CD4-positive, alpha-beta T cell treated with Interferon alpha-2 for 1 hour (primary cell): ENCODE measurements at places on chromosomes 4 and X.
A peak's percentile ranks its signal among the peaks of the same experiment; 100 is the strongest.

- DNase-seq, result no peak
These were observed 203.0 kb downstream of the MAB21L2 start for GRCh38 chr4:150784939-150785338.

DNA sequence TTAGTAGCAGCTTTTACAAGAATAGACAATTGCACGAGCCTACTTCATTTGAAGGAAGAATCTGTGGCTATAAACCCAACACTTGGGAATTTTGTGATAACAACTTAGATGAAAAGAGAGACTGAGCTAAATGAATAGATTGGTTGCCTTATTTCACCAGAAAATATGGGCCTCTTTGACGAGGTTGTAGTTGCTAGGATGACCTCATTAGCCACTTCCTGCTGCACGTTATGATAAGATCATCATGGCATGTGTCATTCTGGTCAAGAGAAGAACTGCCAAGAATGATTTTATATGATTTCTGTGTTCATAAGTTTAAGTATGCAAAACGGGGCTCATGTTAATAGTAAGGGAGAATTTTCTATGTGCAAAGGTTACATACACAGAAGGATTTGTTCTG lies 321.9 kb upstream of the GIMD1 start:
- no peak for DNase-seq

- no peak for DNase-seq
These were observed 14.4 kb downstream of the TXK start for GRCh38 chr4:48119646-48120045.

DNA sequence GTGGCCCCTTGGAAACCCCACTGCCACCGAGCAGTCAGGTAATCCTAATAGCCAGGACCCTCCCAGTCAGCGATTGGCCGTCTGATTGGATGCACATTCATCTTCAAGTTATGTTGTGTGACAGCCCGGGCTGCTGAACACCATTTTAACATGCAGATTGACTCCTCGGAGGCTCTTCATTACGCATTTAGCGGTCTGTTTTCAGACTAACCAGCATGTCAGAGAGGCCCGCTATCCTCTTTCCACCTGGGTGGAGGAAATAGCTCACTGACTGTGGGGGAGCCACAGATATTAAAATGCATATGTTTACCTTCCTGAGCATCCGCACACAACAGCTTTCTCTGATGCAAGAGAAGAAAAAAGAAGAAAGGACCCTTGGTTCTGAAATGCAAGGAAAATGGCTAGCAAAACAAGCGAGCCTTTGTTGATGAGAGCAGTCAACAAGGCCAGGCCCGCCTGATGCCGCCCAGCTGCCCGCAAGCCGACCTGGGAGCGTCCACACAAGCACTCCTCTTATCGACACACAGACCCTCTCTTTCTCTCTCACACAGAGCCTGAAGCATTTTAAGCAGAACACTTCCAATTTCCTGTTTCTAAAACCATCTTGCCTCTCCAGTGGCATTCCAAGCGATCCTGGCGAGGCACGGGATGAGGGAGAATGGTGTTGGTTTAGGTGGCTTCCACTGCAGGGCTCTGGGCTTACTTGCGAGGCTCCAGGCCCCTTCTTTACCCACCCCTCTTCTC lies 118.3 kb downstream of the MGST2 start:
- no peak for DNase-seq

- no peak for DNase-seq
These were observed 26.1 kb downstream of the LAMTOR3 start for GRCh38 chr4:99868126-99868596.

DNA sequence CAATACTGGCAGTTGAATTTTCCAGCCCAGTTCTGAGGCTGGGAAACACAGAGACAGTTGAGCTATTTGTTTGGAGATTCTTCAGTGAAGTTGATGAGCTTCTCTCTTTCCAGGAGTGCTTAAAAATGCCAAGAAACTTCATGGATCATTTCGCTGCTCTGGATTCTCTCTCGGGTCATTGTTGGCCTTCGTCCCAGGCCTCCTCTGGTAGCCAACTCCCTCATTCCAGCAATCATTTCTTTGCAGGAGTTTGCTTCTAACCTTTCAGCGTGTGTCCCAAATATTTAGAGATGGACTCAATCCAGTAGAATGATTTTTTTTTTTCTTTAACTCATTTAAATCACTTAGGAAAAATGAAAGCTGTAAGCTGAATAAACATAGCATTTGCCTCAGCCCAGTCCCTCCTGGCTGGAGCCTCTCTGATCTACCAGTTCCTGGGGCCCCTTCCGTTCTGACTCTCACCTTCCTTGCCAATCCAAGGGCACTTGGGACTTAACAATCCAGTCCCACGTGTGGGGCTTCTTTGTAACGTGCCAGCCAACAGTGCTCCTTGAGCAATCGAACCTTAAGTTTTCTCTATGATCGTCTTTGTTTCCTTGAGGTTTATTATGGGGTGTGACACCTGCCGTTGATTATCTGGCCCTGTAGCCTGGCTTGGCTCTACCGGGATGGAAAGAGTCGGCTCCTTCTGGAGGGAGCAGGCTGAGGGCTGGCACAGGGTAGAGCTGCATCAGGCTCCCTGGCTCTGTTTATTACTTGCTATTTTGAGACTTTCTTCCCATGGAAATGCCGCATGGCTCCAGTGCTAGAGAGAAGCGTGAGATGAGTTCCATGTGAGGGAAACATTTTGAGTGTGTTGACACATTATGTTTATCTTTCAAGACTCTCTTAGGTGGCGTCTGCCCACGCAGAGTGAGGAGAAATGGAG lies 80.4 kb upstream of the GPC4 start:
- no peak for DNase-seq

DNA sequence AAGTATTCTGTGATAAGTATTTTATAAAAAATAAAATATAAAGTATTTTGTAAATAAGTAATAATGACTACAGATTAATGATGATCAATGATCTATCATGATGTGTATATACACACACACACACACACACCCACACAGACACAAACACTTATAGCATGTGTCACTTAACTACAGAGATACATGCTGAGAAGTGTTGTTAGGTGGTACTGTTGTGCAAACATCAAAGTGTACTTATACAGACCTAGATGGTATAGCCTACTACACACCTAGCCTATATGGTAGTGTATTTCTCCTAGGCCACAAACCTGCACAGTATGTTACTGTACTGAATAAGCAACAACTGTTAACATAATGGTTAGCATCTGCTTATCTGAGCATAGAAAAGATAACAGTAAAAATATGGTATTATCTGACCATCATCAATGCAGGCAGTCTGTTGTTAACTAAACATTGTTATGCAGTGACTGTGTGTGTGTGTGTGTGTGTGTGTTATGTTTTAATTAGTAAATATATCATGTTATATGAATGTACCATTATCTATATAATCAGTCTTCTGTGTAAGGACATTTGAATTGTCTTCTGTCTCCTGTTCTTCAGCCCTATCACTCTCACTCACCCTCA lies 138.2 kb downstream of the CAMK2D start:
- DNase-seq, result no peak

DNA sequence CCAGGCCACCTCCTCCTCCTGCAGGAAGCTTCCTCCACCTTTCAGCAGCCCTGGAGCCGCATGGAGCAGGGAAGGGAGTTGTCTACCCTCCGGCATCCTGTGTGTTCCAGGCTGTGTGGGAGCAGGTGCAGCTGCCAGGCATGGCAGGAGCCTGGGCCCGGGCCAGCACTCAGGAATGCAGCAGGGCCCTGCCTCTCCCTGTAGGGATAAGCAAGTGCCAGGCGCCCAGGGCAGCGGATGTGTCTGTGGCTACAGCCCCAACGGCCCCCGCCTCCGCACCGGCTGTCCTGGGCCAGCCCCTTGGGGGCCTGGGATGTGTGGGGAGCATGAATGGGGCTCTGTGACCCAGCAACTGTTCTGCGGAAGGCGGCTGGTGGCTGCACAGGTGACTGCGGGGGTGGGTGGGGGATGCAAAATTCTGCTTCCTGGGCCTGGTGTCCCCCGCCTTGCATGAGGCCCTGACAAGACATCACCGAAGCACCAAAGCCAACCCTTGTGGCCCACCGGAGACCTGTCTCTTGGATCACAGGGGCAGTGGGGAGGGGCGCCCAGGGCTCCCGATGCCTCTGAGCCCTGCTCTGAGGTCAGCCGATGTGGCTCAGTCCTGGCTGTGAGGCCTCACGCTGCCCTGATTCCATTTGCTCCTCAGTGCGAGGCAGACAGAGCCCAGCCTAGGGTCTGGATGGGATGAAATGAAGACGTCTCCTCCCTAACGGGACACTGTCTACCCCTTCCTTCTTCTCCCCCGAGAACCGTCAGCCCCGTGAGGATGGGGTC lies 1.4 kb upstream of the DOK7 start:
- no peak for DNase-seq

DNA sequence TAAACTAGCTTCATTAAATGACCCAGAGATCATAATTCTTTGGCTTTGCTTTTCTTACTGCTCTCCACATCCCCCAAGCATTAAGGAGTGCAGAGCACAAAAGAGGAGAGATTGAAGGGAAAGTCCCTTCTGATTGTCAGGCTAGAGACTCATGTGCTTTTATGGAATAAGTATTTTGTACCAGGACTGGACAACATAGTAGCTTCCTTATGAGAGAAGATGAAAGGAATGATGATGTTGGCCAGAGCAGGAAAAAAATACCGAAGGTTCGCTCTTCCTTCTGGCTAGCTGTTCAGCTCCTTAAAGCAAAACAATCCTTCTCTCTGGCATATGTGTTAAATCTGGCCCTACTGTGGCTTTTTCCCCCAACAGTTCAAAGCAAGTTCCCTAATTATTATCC lies 53.1 kb downstream of the HOPX start:
- no peak for DNase-seq

GRCh38 chr4:118034053-118034785 lies at the start of gene NDST3:
Gene NDST3 (plus strand): TSS chr4:118034486. CDS start chr4:118053911, 19,425 bp downstream.
- DNase-seq, result peak; percentile 15

DNA sequence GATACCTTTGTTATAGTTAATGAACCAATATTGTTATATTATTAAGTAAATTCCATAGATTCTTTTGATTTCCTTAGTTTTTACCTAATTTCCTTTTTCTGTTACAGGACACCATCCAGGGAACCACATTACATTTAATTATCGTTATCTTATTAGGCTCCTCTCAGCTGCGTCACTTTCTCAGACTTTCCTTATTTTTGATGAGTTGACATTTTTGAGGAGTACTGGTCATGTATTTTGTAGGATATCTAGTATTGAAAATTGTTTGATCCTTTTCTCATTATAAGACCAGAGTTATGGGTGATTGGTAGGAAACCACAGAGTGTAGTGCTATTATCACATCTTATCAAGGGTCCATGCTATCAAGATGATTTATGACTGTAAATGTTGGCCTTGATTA lies 319.7 kb downstream of the NKX6-1 start:
- DNase-seq, result no peak

- no peak for DNase-seq
These were observed 148.7 kb downstream of the FSTL5 start for GRCh38 chr4:162015090-162015489.

DNA sequence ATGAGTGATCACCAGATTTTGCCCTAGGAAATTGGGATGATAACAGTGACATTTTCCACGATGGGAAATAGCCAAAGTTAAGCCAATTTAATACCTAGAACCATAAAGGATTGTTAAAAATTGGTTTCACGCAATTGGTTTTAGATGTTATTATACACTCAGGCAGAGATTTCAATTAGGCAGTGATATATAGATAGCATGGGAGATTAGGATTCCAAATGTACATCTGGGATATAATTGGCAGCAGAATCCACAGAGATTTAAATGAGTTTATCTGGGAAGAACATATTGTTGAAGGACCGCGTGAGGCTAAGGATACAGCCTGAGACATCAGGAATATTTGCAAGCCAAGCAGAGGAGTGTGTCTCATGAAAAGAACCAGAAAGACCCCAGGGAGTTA lies 351.6 kb downstream of the GPM6A start:
- DNase-seq, result no peak

- DNase-seq, result no peak
These were observed 70.4 kb downstream of the ARAP2 start for GRCh38 chr4:36173905-36174304.

DNA sequence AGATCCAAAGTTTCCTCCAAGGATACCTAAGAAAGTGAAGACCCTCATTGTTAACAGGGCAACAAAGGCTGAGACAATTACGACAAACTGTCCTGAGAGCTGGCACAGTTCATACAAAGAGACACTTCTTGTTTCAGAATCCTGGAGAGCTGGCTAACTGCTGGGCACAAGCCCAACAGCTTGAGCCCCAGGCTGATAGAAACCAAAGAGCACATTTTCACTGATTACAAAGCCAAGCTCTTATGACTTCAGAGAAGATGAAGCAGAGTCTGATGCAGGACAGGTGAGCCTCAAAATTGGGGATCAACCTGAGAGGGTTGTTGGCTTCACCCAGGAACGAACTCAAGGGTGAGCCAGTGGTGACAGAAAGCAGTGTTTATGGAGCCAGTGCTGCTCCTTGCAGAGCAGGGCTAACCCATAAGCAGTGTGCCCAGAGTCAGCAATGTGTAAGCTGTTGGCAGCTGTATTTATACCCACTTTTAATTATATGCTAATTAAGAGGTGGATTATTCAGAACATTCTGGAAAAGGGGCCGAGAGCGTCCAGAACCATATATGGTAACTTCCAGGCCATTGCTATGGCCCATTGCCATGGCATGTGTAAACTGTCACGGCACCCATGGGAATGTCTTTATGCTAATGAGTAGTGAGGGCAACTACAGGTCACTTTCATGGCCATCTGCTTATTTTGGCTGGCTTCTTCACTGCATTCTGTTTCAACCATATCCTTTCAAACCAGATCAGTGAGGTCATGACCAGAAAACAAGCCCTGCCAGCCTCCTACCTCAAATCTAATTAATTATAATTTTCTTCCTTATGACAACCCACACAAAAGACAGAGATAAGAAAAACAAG lies 183.7 kb downstream of the EVC2 start:
- DNase-seq, result no peak

- peak; percentile 63 for DNase-seq
These were observed 7.2 kb upstream of the IDS start for GRCh38 chrX:149512225-149512885.

DNA sequence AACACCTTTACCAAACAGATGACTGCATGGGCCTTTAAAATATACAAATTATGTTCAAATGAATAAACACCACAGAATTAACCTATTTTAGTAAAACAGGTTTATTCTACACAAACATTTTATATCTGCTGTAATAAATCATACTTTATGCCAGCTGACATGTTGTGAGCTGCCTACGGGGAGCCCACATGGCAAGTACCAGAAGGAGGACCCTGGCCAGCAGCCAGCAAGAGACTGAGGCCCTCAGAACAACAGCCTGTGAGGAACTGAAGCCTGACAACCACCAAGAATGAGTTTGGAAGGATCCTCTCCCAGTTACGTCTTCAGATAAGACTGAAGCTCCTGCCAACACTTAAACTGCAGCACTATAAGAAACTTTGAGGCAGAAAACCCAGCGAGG lies 377.0 kb downstream of the PDGFC start:
- no peak for DNase-seq

DNA sequence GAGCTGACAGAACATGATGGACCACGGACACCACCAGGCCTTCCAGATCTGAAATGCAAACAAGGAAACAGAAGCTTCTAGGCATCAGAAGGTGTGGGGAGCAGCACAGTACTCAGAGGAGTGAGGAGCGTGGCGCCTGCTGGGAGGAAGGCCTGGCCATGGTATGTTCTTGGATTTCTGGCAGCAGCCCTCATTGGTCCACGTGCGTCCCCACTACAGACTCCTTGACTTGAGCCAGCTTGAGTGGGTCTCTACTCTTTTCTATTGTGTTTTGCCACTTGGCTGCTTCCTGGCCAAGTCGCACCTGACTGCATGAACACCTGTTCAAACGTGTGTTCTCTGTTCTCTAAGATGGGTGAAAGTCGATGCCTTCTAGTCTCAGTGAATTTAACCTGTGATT lies 18.0 kb downstream of the ZNF275 start:
- DNase-seq, result no peak
